ENCODE measurements at places on chromosomes 2 and 18.

GRCh38 chr18:58231930-58232329 is 187.9 kb downstream of the NEDD4L start:
- no peak for DNase-seq

DNA sequence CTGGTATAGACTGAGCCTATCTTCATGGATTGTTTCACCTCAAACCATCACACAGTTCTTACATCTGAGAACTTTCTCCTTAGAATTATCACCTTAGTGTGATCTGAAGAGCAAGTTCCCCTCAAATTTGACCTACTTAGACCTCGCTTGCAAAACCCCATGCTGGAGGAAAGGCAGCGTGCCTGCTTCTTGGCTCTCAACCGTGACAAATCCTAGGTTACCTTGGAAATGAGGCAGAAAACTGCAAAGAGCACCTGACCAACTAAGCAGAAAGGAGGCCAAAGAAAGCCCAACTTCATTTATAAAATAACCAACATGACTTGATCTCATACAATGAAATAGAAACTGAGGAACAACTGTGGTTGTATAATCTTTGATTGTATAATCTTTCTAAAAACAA is 146.4 kb downstream of the RAB3GAP1 start:
- DNase-seq: no peak

- no peak for DNase-seq
Measured at GRCh38 chr2:213227458-213227857, 56.8 kb upstream of the SPAG16 start.

- no peak for DNase-seq
Measured at GRCh38 chr2:44348400-44348799, 12.9 kb downstream of the PREPL start.

GRCh38 chr2:214322662-214323061 is 88.2 kb upstream of the VWC2L start:
- no peak for DNase-seq

- DNase-seq: peak; percentile 0
Measured at GRCh38 chr2:72605836-72606442, 219.9 kb downstream of the EXOC6B start.

DNA sequence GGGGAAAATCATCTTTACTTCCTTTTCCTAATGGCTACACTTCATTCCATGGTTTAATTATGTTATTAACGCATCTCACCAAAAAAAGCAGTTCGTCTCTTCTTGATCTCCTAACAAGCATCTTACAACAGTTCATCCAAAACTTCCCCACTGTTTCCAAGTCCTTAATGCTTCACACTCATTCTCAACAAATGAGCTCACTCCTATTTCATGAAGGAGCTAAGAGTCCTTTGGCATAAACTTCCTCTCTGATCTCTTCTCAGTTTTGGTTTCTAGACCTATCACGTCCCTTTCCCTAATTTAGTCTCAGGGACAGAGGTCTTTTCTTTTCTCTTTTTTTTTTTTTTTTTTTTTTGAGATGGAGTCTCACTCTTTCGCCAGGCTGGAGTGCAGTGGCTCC is 205.9 kb upstream of the SLC39A10 start:
- no peak for DNase-seq

DNA sequence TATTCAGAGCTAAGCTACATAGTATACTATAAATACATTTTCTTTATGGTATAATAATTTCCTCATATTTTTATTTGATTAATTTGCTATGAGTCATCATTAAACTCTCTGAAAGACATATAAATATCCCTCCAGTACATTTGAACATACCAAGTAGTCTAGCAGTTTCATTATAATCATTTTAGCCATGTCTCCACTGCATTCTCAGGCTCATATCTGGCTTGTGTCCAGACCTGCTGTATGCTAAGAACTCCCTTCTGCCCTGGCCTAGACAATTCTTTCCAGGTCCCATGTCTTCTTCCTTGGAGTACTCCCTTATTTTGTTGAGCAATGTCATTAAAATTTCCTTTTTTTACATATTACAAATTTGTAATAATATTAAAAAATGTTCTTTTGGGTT is 16.6 kb upstream of the DYNC1I2 start:
- no peak for DNase-seq

DNA sequence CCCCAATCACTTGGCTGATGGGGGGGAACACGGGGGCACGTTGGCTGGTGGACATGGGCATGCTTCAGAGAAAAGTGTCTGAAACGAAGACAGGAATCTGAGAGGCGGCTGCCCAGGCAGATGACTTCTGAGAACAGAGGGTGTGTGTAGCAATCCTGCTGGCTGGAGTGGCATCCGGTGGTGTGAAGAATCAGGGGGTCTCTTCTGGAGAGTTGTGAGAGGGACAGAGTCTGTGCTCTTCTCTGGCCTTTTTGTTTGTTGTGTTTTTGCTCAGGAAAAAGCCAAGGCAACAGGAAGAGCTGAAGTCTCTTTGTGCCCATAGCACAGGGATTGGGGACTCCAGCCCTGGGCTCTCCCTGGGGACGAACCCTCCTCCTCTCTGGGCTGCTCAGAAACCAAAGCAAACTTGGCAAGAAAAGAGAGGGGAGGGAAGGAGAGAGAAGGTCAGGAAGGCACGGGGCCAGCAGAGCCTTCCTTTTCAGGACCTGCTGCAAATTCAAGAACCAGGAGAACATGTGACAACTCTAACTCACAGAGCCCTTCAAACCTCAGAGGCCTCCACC is 97.0 kb upstream of the SMAD2 start:
- DNase-seq: no peak

GRCh38 chr2:44941551-44942234 is at the start of gene SIX3:
Gene SIX3, plus strand, starts transcription at chr2:44941702. Its CDS starts 403 bp downstream, at chr2:44942105.
- DNase-seq: peak; percentile 87

DNA sequence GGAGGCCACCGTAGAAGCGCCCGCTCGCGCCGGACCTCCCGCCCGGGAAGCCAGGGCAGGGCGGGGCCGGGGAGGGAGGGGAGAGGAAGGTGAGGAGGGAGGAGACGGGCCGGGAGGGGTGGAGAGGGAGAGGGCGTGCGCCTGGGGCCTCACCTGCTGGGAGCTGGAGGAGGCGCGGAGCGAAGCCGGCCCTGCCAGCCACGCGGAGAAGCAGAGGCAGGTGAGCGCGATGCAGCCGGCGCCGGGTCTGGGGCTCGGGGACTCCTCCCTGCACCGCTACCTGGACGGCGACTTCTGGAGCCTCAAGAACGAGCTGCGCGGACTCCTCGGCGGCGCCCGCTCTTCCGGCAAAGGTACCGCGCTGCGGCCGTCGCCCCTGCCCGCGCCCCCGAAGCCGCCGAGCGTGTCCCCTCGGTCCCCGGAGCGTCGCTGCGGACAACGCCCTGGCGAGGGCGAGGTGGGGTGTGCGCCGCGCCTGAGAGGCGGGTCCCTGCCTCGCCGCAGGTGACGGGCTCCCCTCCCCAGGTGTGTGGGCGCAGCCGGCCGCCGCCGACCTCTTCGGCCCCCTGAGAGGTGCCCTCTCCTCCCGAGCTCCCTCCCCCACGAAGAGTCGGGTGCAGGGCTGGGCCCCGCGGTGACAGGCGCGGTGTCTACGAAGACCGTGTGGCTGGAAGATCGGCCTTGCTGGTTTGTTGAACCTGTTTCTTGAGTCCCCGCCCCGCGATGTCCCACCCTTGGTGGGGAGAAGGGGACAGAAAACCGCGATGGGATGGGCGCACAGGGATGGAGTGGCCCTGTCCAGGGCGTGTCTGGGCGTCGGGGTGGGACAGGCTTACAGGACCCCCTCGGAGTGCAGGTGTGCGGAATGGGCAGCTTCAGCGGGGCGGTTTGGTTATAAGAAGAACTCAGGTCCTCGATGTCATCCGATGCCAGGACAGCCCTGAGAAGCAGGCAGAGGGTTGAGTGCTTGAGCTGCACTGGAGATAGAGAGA is at the start of gene ACOXL:
Gene ACOXL, plus strand, starts transcription at position 152 of the 992 bp plus-strand sequence. CDS start 35,817 bp downstream, outside the sequence.
- no peak for DNase-seq

DNA sequence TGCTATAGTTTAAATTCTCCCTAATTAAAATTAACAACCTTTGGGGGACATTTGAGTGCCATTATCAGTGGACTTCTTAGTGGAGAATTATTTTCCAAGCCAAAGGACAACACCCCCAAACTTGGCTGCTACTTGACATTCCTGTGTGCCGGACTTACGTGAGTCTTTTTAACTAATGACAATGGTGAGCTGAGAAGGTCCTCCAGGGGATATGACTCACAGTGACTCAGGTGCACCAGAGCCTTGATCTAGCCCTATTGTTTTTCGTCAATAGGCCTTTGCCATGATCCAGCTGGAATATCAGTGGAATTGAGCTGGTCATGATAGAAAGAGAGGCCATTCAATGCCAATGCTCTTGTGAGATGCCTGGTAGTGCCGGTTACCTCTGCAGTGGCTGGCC is 118.1 kb upstream of the CXCR4 start:
- no peak for DNase-seq

- no peak for DNase-seq
Measured at GRCh38 chr2:220512419-220512818, 885.0 kb downstream of the SLC4A3 start.

DNA sequence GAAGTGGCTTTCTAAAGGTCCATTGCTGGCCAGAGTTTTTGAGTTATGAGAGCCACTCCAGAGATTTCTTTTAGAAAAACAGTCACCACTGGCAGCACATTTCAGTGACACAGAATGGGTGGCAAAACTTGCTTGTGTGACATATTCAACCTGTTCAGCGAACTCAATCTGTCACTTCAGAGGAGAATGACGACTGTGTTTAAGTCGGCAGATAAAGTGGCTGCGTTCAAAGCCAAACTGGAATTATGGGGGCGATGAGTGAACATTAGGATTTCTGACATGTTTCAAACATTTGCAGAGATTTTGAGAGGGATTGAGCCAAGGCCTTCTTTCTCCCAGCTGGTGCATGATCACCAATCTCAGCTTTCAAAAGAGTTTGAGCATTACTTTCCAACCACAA is 139.6 kb upstream of the B3GNT2 start:
- DNase-seq: no peak

DNA sequence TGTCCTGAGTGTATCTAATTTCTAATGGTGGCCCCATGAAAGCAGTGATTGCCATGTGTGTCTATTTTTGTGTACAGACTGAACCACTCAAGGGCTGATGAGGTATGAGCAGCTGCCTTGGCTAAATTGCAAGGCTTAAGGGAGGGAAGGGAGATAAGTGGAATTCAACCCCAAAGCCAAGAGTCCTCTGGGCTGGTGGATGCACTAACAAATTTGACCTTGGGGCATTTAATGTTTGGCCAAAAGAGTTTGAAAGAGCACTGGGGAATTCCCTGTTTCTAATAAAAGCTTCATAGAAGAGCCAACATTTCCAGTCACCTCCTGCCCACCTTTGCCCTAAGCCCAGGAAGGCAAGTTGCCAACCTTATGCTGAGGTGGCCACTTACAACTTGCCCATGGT is 172.1 kb downstream of the SETBP1 start:
- peak; percentile 68 for DNase-seq

DNA sequence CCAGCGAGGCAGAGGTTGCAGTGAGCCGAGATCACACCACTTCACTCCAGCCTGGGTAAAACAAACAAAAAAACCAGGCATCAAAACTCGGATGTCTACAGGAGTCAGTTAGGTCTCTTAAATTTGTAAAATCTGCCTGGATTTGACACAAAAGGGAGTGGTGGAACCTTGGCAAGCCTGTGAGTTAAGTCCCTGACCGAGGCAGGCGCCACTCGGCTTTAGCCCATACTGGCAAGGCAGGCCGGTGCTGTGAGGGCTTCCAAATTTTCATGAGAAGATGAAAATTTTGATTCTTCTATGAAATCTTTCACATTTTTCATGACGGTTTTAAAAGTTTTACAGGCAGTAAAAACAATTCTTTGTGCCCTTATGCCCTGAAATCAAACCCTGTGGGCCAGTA is 165.8 kb downstream of the FMNL2 start:
- DNase-seq: no peak

- no peak for DNase-seq
Measured at GRCh38 chr2:127986548-127987079, 41.2 kb downstream of the SAP130 start.

DNA sequence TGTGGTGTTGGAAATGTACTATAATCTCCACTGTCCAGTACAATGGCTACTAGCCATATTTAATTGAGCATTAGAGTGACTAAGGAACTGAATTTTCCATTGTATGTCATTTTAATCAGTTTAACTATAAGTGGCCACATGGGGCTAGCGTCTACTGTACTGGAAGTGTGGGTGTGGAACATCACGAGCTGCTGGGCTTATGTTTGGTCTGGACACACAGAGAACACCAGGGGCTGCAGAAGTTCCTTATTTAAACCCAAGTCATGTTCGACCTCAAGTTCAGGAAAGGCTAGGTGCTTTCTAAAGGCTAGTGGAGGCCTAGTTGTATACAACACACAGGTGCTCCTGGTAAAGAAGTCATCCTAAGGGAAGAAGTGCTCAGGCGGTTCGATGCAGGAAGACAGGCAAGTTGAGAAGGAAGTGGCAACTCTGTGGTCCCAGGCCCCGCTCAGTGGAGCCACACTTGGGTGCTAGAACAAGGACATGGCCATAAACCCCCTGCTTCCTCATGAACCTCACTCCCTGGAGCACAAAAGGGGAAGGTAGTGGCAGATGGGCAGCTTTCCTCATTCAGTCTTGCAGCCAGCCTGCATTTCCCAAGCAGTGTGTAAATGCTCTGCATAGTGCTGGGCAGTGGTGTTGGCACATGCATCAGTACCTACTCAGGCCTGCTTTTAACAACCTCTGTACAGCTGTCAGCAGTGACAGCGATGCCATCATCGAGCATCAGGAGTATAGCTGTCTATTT is 13.3 kb downstream of the LGALSL start:
- DNase-seq: no peak

GRCh38 chr2:26838121-26838906 is 9.6 kb upstream of the DPYSL5 start:
- DNase-seq: no peak

GRCh38 chr2:236728916-236729670 is 159.5 kb downstream of the ACKR3 start:
- DNase-seq: no peak

DNA sequence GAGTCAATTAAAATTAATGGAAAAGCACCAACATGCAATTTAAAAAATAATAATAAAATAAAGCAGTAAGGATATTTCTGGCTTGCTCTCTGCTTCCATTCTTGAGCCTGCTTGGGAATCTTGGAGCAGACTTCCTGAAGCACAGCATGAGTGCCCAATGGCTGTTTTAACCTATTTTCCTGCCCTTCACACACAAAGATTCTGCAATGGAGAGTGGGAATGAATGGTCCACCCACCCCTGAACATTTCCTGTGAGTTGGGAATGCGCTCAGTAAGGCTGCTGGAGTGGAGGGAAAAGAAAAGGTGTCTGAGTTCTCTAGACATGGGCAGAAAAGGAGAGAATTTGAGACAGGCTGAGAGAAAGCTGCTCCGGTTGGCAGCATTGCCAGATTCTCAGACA is 140.6 kb downstream of the BCL2 start:
- DNase-seq: no peak

Data from NCI-H748 treated with DMSO at 0.1 percent for 48 hours (cell line).